HS-27A (cell line): ENCODE measurements at places on chromosomes 6 and 20.

DNA sequence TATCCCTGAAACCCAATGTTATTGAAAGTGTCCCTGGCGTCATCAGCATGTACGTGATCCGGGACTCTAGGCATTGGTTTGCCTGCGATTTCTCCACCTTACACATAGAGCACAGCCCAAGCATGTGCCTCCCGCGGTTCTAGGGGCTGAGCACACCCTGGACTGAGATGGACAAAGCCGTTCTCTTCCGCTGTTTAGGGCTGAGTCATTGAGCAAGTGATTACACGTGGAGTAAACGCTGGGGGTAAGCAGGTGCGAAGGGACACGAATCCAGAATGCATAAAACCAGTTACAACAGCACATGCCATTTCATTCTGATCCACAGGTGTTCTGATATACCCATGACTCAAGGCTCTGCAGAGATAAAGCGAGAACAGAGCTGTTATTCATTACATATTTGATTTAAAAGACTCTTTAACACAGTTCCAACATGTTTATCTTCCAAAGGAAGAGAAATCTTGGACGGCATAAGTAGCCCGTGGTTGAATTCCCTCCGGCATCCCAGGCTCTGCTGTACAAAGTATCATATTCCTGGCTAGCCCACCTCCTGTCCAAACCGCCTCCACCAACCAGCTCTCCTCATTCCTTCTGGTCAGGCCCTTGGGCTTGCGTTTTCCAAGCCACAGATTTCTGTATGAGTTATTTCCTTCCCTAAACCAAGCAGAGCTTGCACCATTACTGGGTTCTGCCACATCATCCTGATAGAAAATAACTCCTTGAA lies 36.1 kb upstream of the THBS2 start:
- DNase-seq: no peak

DNA sequence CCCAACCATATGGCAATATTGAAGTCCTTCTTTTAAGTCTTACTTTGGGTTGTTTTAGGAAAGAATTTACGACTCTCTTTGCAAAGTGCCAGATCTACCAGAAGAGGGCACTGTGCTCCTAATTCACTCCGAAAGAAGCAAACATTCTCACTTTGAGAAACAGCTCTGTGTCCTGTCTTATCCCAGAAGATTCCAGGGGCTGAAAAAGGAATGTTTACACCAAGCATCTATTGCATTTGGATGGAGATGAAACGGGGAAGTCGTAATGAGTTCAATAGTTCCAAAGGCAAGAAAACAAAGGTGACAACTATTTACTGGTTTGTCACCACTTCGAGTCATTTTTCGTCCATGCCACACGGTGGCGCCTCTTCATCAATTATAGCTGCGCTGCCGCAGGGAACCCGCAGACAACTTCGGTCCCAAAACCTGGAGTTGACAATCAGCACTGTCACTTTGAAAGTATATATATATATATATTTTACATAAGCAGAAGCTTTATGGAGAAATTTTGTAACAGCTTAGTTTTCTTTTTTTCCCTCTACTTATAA lies 121.6 kb downstream of the MOXD1 start:
- peak; percentile 58 for DNase-seq

GRCh38 chr6:16766043-16766536 lies 4.8 kb upstream of the ATXN1 start:
- DNase-seq: peak; percentile 91

DNA sequence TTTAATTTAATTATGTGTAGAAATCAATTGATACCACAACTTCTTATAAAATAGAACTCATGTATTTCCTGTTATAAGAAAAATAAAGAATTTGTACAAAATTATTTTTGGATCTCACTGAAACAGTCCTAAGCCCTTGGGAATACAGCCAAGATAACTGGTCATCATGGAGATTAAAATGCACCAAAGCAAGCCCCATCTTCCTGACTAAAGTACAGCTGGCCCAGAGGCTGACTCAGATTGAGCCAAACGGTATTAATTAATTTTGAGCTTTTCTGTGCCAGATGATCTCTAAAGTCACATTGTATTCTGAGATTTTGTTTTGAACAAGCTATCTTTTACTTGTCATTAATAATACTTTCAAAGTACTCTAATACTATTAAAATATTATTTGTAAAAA lies 978.5 kb downstream of the TBC1D32 start:
- no peak for DNase-seq

DNA sequence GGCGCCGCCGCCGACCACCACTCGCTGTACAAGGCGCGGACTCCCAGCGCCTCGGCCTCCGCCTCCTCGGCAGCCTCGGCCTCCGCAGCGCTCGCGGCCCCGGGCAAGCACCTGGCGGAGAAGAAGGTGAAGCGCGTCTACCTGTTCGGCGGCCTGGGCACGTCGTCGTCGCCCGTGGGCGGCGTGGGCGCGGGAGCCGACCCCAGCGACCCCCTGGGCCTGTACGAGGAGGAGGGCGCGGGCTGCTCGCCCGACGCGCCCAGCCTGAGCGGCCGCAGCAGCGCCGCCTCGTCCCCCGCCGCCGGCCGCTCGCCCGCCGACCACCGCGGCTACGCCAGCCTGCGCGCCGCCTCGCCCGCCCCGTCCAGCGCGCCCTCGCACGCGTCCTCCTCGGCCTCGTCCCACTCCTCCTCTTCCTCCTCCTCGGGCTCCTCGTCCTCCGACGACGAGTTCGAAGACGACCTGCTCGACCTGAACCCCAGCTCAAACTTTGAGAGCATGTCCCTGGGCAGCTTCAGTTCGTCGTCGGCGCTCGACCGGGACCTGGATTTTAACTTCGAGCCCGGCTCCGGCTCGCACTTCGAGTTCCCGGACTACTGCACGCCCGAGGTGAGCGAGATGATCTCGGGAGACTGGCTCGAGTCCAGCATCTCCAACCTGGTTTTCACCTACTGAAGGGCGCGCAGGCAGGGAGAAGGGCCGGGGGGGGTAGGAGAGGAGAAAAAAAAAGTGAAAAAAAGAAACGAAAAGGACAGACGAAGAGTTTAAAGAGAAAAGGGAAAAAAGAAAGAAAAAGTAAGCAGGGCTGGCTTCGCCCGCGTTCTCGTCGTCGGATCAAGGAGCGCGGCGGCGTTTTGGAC lies 2.0 kb downstream of the SOX4 start:
- no peak for DNase-seq

DNA sequence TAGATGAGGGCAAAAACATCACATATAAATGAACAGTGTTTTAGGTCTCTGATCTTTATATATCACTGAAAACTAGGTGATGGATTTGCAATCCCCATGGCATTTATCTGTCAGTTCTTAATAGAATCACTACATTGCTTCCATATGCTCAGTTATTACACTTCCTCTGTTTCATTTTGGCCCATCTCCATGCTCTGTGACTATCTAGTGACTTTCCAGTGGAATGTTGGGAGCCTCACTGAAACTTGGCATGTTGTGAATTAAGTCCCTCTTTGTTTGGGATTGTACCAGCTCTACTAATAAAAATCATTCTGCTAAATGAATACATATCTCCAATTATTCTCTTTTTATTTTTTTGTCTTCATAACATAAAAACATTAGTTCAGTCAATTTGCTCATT lies 226.1 kb upstream of the CEP162 start:
- DNase-seq: no peak

- DNase-seq: no peak
Measured at GRCh38 chr6:37321101-37321500, 32.7 kb upstream of the RNF8 start.

DNA sequence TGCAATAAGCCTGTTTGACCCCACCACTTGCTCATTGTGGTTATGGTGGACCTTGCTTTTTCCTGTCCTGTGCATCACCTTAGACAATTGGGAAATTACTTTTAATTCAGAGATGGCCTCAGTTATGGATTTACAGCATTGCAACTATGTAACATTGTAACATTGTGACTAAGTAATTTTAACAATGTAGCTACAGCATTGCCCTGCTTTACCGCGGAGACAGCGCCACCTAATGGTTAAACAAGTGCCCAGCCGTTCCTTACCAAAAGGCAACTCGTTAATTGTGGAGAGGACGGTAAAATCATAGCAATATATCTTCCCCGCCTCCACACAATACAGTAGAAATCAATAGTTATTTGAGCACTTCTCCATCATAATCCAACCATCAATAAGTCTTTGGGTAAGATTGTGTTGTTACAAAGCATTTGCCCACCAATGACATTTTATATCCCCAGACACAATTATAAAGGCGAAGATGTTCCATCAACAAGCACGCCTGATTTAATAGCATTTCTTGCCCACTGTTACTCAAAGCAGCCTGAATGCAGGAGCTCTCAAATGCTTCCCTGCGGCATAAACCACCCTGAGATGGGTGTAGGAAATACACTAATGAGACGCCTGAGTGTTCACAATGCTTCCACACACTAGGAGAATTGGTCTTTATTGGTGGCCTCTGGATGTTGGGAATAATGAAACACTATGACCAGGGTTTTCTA lies 93.7 kb downstream of the PROKR2 start:
- peak; percentile 19 for DNase-seq

DNA sequence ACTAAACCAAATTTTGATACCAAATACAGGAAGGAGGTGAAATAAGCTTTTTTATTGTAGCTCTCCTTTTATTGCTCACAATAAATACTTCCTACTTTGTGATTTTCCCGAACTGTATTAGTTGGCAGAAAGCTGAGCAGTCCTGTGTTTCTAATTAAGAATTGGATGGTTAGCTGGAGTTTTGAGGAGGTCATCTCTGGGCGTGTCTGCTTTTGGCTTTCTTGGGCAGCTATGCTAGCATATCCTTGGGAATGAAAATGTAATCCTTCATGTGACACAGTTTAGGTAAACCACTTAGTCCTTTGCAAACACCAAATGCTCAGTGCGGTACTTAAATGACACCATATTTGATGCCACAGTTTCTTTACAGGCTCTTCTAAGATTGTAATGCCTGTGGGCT lies 67.5 kb downstream of the MTHFD1L start:
- DNase-seq: no peak

DNA sequence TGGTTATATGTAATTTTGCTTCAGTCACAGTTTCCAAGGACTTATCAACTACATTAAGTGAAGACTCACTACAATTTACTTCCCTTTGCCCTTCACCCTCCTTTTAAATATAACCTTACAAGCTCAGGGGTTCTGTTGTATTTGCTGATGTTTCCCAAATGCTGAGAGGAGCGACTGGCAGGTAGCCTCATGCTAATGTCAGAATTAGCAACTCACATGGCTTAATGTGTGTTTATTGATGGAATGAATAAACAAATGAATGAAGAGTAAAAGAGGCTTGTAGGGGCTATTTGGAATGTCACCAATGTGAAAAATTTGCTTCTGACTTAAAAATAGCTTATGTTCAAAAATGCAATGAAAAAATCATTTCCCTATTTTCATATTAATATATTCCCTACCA lies 41.4 kb upstream of the MAP7 start:
- DNase-seq: no peak

DNA sequence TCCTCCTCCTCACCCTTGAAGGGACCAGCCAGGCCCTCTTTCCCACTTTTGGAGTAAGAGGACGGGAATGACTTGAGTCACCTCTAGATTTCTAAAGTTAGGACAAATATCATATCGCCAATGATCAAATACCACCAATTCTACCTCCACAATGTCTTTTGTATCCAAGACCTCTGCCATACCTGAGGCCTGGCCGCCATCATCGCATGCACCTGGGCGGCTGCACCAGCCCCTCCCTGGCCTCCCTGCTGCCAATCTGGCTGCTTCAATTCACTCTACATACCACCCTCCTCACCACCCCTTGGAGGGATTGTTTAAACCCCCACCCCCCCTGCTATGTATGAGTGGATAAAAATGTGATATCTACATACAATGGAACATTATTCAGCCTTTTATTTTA lies 75.0 kb upstream of the RALY start:
- DNase-seq: no peak

DNA sequence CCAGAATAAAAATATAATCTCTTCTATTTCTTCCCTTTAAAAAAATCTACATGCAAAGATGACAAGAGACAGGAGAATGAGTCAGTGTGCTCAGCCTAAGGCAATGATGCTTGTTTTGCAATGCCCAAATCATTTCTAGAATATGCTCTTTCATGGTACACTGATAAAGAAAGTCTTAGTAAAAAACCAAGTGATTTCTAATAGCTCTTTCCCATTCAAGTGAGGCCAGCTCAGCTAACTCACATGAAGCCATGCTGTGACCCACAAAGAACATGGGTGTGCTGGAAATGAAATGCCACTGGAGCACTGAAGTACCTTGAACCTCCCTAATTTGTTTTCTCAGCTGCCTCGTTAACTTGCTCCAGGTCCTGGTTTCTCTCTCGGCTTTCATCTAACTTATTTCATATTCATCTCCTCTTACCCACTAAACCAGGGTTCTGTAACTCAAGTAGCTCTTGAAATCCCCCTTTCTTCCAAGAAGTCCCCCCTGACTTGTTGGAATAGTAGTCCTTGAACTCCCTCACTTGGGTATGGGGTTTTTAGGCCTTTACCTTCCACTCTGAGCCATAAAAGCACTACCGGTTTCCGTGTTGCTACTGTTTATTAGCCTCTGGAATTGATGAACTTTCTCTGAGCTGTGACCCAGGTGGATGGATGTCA lies 92.7 kb downstream of the IRF4 start:
- DNase-seq: no peak

- no peak for DNase-seq
Measured at GRCh38 chr20:11054266-11054993, 380.6 kb upstream of the JAG1 start.

DNA sequence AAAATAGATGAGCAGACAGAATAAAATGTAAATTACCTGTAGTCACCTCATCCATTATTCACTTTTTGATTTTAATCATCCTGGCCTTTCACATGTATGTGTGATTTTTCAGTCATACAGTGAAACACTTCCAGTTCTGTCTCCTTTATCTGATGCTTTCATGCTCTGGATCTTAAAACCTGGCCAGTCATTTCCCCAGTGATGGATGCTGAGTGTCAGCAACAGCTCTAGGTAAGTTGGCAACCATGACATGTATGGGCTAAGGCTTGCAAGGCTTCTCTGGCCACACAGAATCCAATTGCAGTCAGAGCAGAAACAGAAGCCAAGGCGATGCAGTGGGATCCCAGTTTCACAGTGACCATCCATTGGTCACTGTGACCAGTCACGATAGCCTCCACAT lies 35.8 kb downstream of the FBXO9 start:
- DNase-seq: no peak

DNA sequence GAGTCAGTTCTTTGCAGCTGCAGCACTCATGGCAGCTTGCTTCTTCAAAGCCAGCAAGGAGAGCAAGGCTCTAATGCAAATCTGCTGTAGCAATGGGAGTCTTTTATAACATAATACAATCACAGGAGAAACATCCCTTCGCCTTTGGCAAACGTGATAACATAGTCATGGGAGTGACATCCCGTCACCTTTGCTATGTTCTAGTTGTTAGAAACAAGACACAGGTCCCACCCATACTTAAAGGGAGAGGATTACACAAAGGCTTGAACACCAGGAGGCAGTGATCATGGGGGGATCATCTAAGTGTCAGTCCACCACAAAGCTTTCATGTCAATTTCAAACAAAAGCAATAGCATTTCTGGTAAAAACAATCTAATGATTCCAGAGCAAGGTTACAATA lies 40.1 kb upstream of the PHACTR2 start:
- no peak for DNase-seq

- DNase-seq: peak; percentile 81
Measured at GRCh38 chr6:15504581-15505350, 158.1 kb downstream of the DTNBP1 start.

GRCh38 chr20:740162-740561 lies 28.1 kb downstream of the SLC52A3 start:
- no peak for DNase-seq

- no peak for DNase-seq
Measured at GRCh38 chr6:18473755-18474154, 86.6 kb downstream of the RNF144B start.

GRCh38 chr20:43477193-43477592 lies 19.5 kb downstream of the SRSF6 start:
- no peak for DNase-seq

GRCh38 chr6:13473768-13474165 lies 13.6 kb downstream of the GFOD1 start:
- DNase-seq: no peak
